Hematopoietic multipotent progenitor cell treated with erythropoietin and hydrocortisone succinate and interleukin-3 and kit ligand, for 8 days (in vitro differentiated cells): ENCODE measurements at places on chromosomes 1 and 21.

DNA sequence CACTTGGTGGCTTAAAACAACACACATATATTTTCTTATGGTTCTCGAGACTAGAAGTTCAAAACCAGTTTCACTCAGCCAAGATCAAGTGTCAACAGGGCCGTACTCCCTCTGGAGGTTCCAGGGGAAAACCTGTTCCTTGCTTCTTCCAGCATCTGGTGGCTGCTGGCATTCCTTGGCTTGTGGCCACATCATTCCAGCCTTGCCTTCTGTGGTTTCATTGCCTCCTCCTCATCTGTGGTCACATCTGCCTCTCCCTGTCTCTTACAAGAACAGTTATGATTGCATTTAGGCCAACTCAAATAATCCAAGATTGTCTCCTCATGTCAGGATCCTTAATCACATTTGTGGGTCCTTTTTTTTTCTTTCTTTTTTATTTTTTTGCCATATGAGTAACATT, 240.7 kb upstream of the HOOK1 start:
- no peak for DNase-seq

DNA sequence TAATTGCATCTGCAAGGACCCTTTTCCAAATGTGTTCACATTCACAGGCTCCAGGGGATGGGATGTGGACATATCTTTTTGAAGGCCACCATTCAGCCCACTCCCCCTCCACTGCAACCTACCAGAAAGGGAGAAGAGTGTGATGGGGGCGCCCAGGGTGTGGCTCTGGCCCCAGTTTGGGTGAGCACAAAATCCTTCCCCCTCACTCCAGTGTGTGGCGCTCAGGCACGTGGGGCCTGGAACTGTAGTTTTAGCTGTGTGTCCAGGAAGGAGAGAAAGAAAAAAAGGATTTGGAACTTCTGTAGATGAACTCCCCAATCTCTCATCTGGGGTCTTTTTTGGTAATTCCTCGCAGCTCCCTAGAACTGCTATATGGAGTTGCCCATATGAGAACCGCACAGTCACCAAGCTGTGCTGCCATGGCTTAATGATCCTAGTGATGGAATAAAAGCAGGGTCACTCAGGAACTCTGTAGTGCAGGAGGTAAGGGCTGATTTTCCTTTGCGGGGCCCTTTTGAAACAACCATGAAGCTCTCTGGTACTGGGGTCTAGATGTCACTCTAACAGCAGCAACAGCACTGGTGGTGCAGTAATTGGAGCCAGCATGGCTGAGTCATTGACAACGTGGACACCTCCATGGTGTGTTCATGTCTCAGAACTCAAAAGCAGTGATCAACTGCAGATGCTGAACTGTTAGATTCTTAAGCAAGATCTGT, 17.0 kb downstream of the AGT start:
- DNase-seq, result no peak

GRCh38 chr1:194309269-194309668, 1122.9 kb upstream of the B3GALT2 start:
- DNase-seq, result no peak

- no peak for DNase-seq
Observed at GRCh38 chr1:227343206-227343605, 24.9 kb upstream of the CDC42BPA start.

DNA sequence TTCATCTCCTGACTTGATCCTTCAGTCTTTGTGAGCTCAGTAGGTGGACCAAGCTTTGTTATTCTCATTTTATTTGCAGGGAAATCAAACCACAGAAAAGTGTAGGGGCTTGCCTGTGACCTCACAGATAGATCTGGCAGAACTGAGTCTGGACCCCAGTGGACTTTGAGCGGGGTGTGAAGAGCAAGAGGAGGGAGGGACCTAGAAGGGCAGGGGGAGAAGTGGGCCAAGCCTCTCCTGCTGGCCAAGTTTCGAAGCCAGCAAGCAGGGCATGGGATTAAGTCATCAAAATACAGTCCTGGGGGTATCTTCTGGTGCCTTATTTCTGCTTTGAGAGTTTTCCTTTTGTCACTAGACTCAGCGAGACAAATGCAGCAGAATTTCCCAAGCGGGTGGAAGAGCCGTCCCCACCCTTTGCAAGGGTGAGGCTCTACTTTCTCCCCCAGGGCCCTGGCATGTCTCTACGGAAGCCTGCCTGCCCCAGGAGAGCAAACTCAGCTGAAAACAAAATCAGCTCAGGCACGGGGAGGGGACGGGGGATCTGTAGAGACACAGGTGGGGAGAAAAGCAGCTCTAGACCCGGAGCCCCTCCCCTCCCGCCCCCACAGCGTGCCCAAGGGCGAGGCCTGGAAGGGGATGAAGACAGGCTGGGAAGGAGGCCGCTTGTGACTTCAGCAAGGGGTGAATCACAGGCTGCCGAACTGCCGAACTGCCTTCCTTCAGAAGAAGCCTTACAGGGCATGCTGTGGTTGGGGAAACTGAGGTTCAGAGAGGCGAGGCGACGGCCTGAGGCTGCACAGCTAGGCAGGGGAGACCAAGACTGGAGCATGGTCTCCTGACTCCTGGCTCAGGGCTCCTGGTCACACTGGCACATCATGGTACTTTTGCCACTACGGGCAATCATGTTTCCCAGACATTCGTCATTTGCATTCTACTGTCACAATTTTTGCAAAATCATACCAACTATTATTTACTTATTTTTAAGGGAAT, 19.2 kb downstream of the PKP1 start:
- no peak for DNase-seq

GRCh38 chr1:206935491-206936067, 10.7 kb downstream of the PIGR start:
- DNase-seq, result peak; percentile 69

- DNase-seq, result no peak
Observed at GRCh38 chr1:58849551-58849950, 65.7 kb upstream of the JUN start.

GRCh38 chr1:180693564-180694244, 61.9 kb downstream of the XPR1 start:
- no peak for DNase-seq

GRCh38 chr1:12669529-12670068, 25.7 kb downstream of the AADACL4 start:
- DNase-seq, result no peak

- no peak for DNase-seq
Observed at GRCh38 chr1:98989556-98989907, 15.1 kb downstream of the PLPPR5 start.

- DNase-seq, result no peak
Observed at GRCh38 chr1:175823406-175823805, 80.0 kb upstream of the TNR start.

GRCh38 chr1:150532860-150533259, 16.3 kb upstream of the ADAMTSL4 start:
- DNase-seq, result no peak

- DNase-seq, result no peak
Observed at GRCh38 chr1:62436039-62436465, 797 bp upstream of the USP1 start.

DNA sequence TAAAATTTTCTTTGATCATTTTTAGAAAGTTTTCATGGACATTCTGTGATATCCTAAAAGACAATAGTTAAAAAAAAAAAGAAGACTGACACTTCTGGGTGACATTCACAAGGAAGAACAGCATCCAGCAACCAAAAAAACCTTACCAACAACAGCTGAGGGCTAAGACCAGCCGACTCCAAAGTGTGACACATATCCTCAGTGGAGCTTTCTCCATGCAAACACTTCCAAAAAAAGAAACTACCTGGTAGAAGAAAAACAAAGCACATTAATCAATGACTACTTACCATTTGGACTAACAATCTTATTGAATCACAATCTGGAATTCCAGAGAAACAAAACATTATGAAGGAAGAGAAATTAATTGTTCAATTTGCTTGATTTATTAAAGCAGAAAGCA, 88.2 kb downstream of the IARS2 start:
- no peak for DNase-seq

GRCh38 chr1:31927661-31927980, 10.5 kb downstream of the PTP4A2 start:
- no peak for DNase-seq

GRCh38 chr1:67534627-67535065, 104.4 kb upstream of the SERBP1 start:
- DNase-seq, result no peak

DNA sequence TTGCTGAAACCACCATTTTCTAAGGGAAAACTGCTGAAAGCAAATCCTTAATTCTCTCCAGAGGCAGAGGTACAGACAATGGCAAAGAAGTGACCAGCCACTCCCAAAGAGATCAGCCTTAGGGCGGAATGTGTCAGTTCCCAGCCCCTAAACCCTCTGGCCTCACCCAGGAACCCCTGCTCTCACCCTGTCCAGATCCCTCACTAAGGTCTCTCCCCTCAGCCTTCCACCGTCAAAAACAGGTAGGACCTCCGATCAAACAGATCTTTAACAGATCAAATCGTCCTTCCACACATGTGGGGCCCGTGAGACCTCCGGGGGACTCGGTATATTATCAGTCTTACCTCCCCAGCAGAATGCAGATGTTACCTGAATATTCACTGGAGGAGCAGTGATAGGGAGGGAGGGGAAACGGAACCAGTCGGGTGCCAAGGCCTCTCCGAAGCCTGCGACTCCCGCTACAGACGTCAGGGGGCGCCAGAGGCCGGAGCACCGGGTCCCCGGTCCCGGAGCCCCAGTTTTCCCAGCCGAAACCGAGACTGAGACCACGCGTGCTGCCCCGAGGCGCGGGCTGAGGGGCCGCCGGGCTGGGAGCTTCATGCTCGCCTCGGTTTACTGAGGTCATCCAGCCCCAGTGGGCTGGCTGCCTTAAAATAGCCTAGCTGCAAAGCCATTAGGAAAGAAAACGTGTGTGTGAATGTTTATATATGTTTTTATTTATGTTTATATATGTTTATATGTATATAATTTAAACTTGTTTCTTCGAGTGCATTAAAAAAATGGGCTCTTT, 23.6 kb downstream of the GPA33 start:
- peak; percentile 58 for DNase-seq
